ENCODE measurements at places on chromosomes 2 and 18.

- DNase-seq = no peak
Measured at GRCh38 chr18:28412521-28412920, 235.6 kb upstream of the CDH2 start.

GRCh38 chr2:173434762-173435569 is 80.3 kb downstream of the CDCA7 start:
- DNase-seq = no peak

DNA sequence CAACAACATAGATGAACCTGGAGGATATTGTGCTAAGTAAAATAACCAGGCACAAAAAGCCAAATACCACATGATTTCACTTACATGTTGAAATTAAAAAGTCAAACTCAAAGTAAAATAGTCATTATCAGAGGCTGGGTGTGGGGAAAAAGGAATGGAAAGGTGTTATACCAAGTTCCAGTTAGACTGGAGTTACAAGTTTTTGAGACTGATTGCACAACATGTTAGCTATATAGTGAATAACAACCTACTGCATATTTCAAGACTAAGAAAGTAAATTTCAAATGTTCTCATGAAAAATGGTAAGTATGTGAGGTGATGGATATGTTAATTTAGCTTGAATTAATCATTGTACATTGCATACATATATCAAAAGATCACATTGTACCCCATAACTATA is 116.8 kb upstream of the HNMT start:
- DNase-seq = no peak

DNA sequence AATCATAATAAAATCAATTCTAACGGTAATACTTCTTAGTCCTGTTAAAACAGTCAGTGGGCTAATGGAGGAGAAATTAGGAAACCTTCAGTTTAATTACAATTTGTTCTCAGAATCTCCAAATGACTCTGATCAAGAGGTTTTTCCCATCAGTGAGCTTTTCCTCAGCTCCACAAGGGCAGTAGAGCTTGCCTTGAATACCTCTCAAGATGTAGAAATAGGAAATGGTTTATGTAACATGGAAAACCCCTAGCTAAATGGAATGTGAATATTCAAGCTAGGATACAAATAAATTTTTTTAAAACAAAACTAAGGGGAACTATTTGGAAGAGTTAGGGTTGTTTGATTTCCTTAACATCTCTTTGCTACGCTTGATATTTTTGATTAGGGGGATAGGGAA is 87.5 kb downstream of the PLEKHM3 start:
- no peak for DNase-seq

DNA sequence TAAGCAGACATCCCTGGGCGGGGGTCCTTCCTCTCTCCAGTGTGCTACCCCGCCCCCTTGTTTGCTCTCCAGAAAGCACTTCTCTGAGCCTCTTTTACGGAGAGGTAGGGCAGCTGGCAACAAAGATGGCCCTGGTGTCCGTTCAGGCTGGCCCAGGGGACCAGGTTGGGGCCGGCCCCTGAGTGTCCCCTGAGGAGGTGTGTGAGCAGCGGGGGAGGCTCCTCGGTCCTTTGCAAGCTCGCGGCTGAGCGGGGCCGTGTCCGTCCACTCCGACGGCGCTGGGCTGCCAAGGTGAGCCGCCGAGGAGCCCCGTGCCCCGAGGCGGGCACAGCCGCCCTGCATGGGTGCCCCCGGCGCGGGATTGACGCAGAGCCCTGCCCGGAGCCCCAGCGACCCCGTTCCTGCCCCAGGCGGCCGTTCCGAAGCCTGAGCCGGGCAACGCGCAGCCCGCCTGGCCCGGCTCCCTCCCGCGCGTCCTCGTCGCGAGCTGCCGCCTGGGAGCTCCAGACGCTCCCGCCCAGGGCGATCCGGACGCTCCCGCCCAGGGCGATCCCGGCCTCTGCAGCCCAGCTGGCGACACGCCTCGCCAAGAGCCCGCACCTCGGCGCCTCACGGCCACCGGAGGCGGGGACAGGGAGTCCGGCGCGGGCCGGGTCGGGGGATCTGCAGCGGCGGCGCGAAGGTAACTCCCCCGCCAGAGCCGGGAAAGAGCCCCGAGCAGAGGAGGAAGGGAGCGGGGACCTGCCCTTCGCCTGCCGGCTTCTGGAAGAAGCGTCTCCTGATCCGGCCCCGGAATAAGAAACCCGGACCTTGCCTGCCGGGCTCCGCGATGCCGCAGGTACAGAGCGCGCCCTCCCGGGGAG is at the start of gene PROKR1:
Gene PROKR1, plus strand, starts transcription at position 569 of the 863 bp plus-strand sequence. CDS start 2,243 bp downstream, outside the sequence.
- peak; percentile 33 for DNase-seq

DNA sequence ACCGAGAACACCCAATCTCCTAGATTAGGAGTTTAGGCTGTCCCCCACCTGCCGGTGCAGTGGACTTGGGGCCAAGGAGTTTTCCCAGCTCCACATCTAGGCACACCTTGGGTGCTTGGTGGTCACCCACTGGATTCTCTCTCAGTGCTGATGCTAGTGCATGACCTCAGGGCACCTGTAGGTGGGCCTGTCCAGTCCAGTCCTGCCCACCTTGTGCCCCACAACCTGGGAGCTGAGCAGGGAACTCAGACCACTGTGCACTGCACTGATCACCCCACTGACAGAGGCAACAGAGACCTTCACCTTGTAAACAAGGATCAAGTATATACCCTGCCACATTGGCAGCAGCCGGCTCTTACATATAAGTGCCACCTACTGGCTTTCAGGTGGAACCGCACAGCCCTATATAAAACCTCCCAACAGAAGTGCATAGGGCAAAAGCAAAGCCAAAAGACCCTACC is 12.7 kb upstream of the CDH19 start:
- DNase-seq = no peak

- peak; percentile 83 for DNase-seq
Measured at GRCh38 chr2:237072067-237072931, 13.4 kb upstream of the COPS8 start.

DNA sequence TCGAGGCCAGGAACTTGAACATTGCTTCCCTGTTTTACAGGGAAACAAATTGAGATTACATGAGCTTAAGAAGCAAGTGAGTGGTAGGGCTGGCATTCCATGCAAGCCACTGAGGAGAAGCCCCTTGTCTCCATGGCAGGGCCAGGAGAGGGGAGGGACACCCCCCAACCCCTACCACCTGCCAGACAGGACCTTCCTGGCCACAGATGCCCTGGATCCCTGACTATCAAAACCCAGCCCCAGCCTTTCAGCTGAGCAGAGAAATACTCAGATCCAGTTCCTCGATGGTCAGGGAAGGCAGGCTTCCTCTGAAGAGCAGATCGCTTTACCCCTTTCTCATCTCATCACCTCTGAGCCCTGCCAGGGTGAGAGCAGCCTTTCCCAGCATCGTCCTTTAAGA is 53.8 kb upstream of the ALPP start:
- DNase-seq = no peak

- peak; percentile 56 for DNase-seq
Measured at GRCh38 chr2:100640431-100641124, 77.8 kb downstream of the PDCL3 start.

DNA sequence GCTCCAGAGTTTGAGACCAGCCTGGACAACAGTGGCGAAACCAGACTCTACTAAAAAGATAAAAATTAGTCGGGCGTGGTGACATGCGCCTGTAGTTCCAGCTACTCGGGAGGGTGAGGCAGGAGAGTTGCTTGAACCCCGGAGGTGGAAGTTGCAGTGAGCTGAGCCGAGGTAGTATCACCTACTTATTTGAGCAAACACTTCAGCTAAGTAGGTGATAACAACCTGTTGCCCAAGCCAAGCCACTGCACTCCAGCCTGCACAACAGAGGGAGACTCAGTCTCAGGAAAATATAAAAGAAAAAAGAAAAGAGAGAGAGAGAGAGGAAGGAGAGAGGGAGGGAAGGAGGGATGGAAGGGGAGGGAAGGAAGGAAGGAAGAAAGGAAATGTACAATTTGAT is 21.3 kb downstream of the FER1L5 start:
- no peak for DNase-seq

GRCh38 chr2:99480390-99480789 is 9.4 kb downstream of the REV1 start:
- no peak for DNase-seq
